ENCODE measurements at places on chromosomes 5 and 9.

DNA sequence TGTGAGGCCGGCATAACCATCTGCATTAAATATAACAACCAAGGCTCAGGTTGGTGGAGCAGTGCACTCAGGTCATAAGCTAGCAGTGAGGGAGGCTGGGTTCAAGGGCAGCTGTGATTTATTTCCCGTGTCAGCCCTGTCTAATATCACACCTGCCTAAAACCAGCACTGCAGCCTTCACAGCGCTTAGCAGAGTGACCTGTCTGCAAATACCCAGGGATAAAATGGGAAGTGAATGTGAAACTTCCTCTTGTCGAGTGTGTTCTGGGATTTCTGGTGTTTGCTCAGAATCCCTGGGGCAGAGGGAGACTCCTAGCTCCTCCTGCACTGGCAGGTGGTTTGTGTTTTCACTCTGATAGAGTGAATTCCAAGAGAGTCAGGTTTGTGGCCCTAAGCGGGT lies 57.5 kb downstream of the ZNF510 start:
- no peak for DNase-seq

DNA sequence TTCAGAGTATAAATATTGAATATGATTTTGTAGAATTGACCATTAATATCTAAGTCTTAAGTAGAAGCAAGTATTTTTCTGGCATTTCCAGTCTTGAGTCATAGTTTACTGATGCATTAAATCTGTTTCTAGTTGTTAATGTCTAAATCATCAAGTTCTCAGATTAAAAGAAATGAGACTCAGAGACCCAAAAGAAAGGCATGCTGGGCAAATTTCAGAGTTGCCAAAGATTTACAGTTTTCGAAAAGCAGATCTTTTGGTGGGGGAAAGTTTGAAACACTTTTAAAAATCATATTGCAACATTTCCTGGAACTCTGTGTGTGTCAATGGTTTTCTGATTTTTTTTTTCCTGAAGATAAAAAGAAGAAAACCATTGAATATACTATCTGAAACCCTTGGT lies 60.9 kb downstream of the ANKRD55 start:
- DNase-seq = no peak

GRCh38 chr9:1536522-1537170 lies 478.5 kb upstream of the SMARCA2 start:
- DNase-seq = no peak

DNA sequence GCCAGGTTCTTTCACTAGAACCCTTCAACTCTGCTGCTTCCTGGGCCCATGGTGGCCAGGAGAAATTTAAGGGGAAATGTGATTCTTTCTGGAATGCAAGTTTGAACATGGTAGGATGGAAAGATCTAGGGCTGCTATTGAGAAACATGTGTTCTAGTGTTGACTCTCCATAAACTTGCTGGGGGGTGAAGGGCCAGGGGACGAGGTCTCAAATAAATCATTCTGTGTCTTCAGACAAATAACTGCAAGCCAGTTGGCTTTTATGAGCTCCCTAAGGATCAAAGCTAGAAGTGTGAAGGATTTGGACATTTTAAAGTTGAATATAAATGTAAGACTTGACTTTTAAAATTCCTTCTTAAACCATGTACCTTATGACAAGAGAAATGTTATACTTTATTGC lies 78.5 kb downstream of the ZNF366 start:
- DNase-seq = no peak

DNA sequence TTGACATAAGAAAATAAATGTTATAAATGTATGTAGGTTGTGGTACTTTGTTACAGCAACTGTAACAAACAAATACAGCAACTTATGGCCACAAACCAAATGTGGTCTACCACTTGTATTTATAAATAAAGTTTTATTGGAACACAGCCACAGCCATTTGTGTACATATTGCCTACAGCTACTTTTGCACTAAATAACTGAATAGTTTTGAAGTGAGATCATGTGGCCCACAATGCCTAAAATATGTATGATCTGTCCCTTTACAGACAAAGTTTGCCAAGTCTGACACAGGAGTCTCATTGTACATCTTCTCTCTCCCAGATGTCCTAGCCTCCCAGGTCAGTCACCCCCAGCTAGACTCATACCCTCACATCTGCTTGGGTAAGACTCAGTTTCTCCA lies 283.6 kb upstream of the PRDM9 start:
- no peak for DNase-seq

- peak; percentile 61 for DNase-seq
Measured at GRCh38 chr9:2016408-2017330, 1.5 kb downstream of the SMARCA2 start.

Measured in immature natural killer cell (primary cell).